ENCODE measurements at places on chromosomes 2 and 18.

DNA sequence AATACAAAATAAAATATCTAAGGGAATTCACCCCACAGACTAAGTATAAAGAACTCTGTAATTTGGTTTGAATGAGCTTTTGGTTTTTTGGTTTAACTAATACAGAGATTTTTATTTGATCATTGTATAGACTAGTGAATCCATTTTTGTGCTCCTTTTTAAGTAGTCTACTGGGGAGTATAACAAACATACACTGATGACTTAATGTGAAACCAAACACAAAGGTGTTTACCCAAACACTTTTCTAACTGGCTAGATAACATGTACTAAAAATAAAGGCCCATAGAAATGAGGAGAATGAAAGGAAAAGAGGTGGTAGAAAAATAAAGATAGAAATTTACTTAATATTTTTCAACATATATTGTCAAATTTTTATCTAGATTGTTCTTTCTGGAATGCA is 146.0 kb downstream of the NRXN1 start:
- no peak for DNase-seq

DNA sequence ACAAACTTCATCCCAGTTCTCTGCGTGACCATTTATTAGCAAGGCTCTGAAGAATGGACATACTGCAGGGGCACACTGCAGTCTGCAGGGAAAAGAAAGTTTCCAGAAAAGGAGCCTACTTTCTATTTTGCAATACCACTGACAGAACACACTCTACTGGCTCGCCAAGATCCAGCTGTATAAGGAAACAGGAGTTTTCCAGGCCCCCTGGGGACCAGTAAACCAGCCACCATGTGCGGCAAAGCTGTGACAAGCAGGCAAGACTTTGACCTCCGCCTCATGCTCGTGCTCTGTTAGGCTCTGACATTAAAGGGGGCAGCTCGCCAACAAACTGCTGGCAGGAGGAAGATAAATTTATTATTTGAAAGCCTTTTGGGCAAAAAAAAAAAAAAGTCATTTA is 67.3 kb downstream of the CCBE1 start:
- DNase-seq, result no peak

DNA sequence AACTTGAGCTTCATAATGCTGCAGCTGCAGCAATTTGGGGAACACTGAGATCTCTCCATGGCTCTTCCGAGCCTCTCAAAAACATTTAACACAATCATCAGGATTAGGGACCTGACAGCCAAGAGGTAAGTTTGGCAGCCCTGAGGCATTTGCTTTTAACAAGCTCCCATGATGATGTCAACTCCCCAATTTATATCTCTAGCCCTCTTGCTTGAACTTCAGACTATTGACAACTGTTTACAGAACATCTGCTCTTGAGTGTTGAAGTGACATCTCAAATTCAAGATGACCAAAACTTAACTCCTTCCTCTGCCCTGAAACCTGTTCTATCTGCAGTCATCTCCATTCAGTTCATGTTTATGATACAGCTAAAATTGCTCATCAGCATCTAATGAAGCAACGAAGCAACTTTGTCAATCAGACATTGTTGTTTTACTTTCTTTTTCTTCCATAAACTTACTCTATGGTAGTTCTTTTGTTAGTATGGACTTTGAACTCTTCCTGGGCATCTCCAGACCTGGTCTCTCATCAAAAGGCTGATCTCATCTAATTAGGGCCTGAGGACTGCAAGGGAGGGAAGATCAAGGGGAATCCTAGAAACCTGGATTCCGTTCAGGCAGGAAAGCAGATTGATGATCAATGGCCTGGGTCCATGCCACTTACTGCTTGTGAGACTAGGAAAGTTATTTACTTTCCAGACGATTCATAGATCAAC is 48.1 kb downstream of the SEMA4F start:
- no peak for DNase-seq

- no peak for DNase-seq
Measured at GRCh38 chr2:171600126-171600525, 77.9 kb downstream of the CYBRD1 start.

DNA sequence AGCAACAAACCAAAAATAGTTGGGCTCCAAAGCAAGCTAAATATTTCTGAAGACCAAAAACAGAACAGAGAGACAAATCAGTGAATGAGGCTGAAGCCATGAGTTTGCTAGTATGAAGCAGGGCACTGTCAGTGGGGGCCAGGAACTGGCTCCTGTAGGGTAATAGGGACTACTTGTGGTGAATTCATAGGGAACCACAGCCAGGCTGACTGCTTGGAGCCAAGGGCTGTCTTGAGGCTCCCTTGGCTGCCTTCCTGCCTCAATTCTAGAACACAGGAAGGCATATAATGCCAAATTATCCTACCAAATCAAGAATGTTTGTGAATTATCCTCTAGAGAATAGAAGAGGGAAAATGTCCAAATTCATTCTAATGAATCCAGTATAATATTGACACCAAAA is 406.0 kb downstream of the CCDC85A start:
- no peak for DNase-seq

DNA sequence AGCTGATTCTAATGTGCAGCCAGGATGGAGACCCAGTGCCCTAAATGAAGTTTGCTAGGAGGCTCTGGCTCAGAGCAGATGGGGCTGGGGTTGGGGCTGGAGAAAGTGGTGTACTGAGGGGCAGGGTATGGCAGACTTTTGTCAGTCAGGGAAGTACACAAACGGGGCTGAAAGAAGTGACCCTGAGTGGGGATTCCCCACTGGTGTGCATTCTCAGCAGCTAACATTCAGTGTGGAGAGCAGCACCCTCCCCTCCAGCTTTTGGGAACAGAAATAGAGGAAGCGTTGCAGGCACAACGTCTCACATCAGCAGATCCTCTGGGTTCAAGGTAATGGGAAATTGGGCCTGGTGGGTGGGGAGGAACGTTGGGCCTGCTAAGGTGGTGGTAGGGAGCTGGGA is 89.1 kb upstream of the GCFC2 start:
- DNase-seq, result no peak

DNA sequence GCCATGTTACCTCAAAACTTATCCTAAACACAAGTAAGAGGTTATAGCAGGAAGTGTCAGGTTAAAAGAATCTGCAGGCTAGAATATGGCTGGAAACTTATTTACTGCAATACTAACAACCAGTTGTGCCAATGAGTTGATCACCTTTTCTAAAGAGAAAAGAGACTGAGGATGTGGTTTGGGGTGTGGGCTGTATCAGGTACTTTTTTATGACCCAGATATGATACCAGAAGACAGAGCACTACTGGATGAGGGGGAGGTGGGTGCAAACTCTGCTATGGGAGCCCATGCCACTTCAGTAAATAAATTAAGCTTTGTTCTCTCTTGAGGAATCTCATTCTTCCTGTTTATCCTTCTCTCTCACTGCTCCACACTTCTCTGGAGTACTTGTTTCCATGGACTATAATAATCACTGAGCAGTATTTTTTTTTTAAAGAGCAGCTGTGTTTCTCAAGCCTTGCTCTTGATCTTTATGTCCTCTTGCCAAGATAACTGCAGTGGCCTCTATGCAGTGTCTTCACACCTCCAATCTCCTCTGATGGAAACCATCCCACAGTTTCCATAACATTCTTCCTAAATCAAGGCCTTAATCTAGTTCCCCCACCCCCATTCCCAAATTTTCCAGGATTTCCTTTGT is 51.2 kb upstream of the NOSTRIN start:
- no peak for DNase-seq

GRCh38 chr2:235314371-235314930 is 179.4 kb upstream of the AGAP1 start:
- DNase-seq, result no peak

GRCh38 chr2:220276741-220277444 is 649.5 kb downstream of the SLC4A3 start:
- DNase-seq, result no peak

DNA sequence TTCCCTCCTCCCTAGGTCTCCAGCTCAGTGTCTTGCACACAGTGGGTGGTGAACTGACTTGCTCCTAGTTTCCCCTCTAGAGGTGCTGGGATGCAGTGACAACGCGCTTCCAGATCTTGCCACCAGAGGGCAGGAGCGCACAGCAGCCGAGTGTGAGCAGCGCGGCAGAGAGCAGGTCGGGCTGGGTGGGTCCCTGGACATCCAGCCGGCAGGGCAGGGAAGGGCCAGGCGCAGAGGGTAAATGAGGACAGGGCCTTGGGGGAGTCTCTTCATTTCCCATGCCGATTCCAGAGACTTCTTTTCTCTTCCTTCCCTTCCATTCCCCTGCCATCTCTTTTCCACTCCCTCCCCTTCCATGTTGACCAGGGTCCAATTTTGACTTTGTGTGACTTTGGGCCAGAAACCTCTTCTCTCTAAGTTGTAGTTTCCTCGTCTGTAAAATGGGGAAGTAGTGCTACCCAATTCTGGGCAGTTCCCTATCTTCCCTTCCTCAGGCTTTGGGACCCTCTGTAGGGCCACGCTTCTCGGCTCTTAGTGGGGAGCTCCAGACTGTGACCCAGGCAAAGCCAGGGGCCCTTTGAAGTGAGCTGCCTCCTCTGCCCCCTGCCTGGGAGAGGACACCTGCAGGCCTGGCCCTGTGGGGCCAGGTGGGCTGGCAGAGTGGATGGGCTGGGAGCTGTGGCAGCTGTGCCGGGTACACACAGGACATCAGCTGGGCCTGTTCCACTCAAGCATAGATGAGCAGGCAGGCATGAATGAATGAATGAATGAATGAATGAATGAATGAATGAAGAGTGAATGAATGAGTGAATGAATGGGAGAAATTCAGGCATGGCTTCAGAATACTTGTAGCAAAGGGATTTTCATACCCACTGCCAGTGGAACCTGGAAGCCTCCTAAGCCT is 43.3 kb upstream of the TAF1B start:
- peak; percentile 26 for DNase-seq

DNA sequence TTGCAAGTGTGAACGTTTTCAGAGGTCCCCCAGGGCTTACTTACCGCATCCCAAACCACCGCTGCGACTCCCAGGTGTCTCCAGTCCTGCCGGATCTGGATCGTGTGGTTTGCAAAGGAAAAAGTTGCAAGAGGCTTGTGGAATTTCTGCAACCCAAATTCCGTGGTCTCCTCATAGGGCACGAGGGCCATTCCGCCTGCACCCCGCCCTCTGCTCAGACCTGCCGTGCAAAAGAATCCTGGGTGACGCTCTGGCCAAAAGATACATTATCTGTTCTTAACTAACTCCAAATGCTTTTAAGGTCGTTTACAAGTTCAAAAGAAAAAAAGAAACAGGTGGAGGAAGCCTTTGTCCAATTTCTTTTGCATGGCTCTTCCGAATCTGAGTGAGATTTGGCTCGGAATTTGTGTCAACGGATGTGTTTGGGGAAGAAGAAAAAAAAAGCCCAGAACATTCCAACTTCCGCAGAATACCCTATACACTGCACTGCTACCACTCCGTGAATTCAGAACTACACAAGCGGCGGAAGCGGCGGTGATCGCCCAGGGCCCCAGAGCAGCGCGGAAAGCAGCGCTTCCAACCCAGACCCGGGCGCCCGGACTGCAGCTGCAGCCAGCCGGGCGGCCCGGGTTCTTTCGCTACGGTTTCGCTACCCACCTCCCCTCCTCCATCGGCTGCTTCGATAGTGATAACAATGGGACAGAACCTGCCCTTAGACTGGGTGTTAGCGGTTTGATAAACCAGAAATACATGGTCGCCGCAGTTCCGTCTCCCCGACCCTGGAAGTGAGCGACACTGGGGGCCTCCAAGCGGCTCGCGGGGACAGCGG is 795 bp downstream of the METTL21A start:
- peak; percentile 83 for DNase-seq

GRCh38 chr2:70475266-70475665 is 78.4 kb downstream of the TGFA start:
- no peak for DNase-seq

DNA sequence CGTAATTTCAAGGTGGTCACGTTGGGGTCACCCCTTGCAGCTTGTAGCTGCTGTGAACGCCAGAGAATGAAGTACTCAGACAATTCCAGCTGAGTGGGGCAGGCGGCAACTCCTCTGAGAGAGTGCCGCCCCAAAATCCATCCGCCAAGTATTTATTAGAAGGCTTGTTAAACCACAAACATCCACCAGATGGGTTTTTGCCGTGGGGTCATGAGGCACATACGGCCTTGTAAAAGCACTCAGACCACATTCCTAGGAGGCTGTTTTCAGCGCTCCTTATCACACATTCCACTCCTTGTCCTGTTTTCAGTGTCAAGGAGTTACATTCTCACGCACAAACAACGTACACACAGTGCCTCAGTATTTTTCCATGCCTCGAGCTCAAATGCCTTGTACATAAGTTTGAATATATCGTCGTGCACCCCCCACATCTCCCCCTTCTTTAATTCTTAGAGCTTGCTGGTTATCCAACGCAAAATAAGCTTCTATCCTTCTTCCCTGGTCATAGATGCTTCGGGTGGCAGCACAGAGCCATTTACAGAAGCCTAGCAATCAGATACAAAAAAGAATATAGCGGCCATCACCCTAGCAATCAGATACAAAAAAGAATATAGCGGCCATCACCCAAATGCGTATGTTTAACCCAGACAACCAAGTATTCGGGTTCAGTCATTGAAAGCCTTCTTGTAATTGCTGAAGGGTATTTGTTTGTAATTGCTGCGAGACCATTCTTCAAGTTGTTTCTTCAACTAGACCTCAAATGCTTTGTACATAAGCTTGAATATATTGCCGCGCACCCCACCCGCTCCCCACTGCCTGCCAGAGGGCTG is 7.3 kb downstream of the ALPP start:
- no peak for DNase-seq

- DNase-seq, result no peak
Measured at GRCh38 chr2:211737282-211737681, 801.3 kb downstream of the ERBB4 start.

- no peak for DNase-seq
Measured at GRCh38 chr18:21053127-21053526, 58.5 kb downstream of the ROCK1 start.

DNA sequence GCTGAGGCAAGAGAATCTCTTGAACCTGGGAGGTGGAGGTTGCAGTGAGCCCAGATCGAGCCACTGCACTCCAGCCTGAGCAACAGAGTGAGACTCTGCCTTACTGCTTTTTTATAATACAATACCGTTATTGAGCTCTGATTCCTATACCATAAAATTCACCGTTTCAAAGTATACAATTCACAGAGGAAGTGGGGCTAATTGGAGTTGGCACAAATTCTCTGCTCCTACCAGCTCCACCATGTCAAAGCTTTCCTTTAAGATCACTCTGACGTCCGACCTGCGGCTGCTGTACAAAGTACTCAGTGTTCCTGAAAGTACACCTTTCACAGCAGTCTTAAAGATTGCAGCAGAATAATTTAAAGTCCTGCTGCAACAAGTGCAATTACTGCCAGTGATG is 29.6 kb upstream of the CYBRD1 start:
- no peak for DNase-seq

DNA sequence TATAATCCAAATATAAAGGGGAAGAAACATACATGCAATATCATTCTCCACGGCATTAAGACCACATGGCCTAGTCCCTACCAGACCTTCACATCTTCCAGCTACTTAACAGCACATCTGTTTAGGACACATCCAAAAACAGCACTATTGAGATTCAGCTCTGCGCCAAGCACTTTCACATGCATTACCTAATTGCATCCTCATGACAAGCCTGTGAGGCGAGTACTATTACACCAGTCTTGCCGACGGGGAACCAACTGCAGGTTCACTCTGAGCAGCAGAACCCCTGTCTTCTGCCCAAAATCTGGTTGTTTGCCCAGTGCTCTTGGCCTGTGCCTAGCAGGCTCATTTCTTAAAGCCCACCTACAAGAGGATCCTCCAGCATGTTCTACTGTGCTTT is 66.7 kb downstream of the AAK1 start:
- DNase-seq, result no peak

Data from NK-92 treated with Interleukin-12 subunit alpha and Interleukin-12 subunit beta, amount 100 ng/mL, for 24 hours (cell line).